ENCODE measurements at places on chromosomes 1 and 21.

DNA sequence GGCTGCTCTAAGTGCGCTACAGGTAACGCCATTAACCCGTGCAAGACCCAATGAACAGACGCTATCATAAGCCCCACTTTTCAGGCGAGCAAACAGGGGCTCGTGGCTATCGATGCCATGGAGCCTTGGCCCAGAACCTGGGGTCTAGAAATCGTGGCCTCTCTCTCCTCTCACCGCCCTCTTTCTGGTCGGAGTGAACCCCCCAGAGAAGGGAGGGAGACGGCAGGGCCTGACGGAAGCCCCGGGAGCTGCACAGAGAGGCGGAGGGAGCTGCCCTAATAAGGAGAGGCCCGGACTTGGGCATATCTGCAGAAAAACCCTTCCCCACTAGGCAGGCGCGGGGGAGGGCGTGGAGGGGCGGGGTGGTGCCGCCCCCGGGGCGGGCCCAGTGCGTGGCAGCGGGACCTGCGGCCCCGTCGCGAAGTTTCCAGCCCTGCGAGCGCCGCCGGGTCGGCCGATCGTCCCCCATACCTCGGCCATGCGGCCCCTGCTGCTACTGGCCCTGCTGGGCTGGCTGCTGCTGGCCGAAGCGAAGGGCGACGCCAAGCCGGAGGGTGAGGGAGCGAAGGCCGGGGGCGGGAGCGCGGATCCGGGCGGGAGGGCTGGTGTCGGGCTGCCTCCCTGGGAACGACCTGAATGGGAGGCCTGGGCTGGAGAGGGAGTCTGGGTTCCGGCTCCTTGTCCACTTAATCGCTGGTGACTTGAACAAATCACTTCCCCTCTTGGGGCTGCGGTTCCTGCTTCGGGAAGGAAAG lies at the start of gene PLOD1:
PLOD1 (plus strand) TSS at position 416 of the 755 bp plus-strand sequence; CDS start at position 479, 63 bp downstream.
- peak; percentile 92 for DNase-seq

DNA sequence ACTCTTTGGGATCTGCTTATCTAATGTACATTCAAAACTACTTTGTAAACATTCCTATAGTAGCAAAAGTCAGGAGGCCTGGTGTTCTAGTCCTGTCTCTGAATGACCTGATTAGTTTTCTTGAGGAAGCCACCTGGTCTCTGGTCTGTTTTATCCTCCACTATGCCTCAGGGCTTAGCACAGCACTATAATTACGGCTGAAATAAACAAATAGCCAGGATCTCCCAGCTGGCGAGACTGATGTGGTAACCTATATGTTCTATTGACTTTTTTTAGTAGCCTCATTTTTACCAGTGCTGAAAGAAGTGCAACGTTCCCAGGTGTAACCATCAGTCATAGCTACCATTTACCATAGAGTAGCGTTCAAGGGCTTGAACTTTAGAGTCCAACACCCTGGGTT lies 24.2 kb upstream of the RPL11 start:
- DNase-seq: no peak

DNA sequence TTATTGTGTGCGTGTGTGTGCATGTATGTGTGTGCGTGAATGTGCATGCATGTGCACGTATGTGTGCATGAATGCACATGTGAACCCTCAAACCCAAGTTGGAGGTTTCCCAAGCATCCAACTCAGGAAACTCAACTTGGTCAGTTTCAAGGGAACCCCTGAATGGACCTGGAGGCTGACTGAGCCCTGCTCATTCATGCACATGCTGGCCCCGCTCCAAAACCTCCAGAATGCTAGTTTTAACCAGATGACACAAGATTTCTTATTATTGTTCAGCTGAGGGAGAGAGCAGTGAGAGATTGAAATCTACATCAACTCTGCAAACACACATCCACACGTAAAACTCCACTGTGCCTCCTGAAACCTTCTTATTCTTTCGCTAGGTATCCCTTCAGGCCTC lies 104.4 kb downstream of the OMA1 start:
- no peak for DNase-seq

GRCh38 chr1:152112101-152112884 lies 3.0 kb downstream of the TCHH start:
- DNase-seq: no peak

DNA sequence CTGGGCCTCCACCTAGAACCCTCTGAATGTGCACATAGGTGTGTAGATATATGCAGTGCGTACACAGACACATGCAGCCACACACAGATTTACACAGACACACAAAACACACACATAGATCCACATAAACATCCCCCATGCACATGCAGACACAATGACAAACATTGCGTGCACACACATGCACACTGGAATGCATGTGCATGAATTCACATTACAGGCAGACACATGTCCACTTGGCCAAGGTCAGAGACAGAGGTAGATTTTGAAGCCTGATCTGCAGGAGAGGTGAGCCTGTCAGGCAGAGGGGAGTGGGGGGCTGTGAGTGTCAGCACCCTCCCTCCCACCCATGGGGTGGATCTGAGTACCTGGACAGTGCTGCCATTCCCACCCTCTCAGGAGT lies 338.5 kb downstream of the PTPRU start:
- DNase-seq: no peak

GRCh38 chr1:234697015-234697414 lies 87.0 kb upstream of the IRF2BP2 start:
- DNase-seq: no peak

- peak; percentile 14 for DNase-seq
Measured at GRCh38 chr1:66725885-66726665, 26.2 kb upstream of the DYNLT5 start.

DNA sequence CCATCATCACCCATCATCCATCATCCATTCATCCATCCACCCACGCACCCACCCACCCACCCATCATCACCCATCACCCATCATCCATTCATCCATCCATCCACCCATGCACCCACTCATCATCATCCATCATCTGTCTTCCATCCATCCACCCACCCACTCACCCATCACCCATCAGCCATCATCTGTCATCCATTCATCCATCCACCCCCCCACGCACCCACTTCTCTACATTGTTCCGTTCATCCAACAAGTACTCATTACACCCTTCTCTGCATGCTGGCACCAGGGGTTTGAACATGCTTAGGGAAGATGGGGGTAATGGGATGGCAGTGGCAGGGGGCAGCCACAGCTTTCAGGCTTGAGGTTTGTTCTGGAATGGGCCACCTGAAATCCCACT lies 82.1 kb downstream of the ADARB1 start:
- no peak for DNase-seq

GRCh38 chr1:116262207-116262994 lies 110.6 kb upstream of the ATP1A1 start:
- no peak for DNase-seq

GRCh38 chr1:198642983-198643382 lies 4.1 kb downstream of the PTPRC start:
- no peak for DNase-seq

DNA sequence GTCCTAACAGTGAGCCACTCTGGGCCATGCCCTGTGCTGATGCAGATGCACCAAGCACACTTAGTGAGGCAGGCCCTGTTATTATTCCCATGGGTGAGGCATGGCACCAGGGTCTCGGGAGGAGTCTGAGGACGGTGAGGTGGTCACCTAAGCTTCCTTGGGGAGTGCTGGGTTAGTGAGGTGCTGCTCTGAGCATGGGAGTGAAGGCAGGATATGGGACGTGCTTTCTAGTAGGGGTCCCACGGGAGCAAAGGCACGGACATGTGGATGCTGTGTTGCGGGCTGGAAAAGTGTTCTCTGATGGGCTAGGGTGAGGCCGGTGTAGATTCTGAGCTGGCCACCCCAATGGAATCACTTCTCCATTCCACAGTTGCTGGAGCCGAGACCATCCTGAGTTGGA lies 77.5 kb upstream of the CSF3R start:
- no peak for DNase-seq

DNA sequence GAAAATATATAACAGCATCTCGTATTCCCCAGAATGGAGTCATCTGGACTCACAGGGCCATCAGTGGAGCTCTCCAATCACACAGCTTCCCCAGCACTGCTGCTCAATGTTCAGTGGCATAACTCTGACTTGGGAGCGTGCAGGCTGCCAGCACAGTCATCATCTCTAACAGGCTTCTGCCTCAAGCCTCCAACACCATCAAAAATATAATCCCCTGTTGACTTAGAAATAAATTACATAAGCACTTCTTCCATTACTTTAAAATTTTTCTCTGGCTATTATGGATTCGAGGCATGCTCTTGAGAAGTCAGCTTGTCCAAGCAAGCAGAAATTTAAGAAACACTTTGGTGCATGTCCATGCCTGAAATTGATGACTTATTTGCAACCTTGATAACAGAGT lies 6.2 kb downstream of the DUSP23 start:
- DNase-seq: no peak

GRCh38 chr1:205497351-205497750 lies 7.1 kb upstream of the CDK18 start:
- no peak for DNase-seq

Data from left ventricle myocardium inferior (tissue), 1 donor.